NCI-H345 (cell line): ENCODE measurements at places on chromosomes 12 and 14.

- no peak for DNase-seq
Observed at GRCh38 chr14:61513986-61514830, 181.1 kb upstream of the HIF1A start.

DNA sequence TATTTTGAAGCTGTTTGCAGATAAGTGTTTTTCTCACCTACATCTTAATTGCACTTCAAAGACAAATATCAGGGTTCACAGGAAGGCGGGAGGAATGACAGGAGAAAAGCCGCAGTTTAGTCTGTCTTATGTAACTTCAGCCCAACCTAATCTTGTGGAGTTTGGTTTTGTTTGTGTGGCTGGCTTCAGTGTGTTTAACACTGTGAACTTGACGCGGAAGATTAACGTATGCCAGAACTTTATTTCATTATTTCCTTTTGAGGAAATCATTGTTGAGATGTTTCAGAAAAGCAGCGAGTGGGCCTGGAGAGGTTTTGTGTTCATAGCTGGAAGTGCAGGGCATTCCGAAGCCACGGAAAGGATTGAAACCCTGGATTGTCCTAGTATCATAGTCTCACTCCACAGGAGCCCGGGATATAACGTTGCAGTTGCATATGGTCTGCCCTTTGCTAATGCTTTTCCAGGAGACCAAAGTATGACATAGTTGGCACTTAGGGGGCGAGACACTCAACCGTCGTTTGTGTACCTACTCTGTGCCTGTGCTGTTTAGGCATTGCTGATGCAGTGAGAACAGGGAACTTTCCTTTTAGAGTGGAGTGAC lies 2.0 kb downstream of the PELI2 start:
- DNase-seq, result peak; percentile 19

DNA sequence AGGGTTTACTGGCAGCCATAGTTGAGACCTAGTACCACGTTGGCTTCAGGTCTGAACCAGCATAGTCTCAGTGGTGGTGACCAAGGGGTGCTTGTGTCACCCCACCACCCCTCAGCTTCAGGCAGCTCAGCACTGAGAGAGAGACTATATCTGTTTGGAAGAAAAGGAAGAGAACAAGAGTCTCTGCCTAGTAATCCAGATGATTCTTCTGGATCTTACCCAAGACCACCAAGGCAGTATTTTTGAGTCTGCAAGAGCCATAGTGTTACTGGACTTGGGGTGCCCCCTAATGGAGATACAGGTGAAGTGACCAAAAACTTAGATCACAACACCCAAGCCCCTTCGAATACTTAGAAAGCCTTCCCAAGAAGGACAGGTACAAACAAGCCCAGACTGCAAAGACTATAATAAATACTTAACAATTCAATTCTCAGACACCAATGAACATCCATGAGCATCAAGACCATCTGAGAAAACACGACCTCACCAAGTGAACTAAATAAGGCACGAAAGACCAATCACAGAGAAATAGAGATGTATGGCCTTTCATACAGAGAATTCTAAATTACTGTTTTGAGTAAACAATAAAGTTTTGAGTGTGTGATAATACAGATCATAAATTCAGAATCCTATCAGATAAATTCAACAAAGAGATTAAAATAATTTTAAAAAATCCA lies 107.0 kb downstream of the HELB start:
- DNase-seq, result no peak

- DNase-seq, result no peak
Observed at GRCh38 chr12:121165316-121165715, 32.6 kb downstream of the P2RX7 start.

DNA sequence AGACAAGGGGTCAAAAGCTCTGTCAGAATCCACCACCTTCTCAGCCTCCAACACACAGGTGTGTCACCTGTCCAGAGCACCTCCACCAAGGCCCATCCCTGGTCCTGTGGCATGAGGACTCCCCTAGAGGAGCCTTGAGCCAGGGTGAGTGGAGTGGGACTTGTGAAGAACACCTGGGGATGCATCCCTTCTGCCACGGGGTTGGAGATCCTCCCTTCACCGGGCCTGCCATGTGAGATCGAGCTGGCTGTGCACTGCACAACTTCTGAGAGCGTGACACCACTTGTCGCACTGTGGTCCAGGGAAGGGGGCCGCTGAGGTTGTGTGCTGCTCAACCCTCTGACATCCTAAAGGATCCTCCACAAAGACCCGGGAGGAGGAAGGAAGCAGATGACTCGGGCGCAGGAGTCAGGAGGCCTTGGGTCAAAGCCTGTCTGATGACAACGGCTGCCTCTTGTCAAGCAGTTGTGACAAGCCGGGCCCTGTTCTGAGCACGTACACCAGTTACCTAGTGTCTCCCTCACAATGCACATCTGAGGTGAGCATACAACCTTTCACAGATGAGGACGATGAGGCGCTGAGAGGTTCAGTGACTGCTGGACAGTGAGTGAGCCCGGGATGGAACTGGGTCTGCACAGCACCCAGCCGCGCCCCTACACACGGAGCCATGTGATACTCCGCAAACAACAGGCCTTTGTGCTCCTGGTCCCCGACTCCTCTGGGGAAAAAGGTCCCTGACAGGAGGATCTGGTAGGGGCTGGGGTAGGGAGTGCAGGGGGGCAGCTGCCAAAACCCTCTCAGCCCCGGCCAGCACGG lies 35.6 kb downstream of the CHGA start:
- peak; percentile 58 for DNase-seq

- no peak for DNase-seq
Observed at GRCh38 chr12:53983568-53983949, 1.4 kb upstream of the HOXC10 start.

DNA sequence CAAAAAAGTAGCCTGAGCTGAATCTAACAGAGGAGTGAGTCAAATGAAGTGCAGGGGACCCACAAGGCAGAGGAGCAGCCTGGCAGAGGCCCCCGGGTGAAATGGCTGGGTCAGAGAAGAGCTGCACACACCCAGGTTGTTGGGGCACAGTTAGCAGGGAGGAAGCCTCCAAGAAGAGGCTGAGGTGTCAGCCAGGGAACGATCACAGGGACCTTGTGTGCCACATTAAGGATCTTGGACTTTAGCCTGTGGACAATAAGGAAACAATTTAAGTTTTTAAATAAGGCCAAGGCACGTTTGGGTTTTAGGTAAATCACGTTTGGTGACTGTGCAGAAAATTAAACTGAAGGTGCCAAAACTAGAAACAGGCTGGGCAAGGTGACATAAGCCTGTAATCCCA lies 35.1 kb downstream of the OR10P1 start:
- DNase-seq, result no peak

DNA sequence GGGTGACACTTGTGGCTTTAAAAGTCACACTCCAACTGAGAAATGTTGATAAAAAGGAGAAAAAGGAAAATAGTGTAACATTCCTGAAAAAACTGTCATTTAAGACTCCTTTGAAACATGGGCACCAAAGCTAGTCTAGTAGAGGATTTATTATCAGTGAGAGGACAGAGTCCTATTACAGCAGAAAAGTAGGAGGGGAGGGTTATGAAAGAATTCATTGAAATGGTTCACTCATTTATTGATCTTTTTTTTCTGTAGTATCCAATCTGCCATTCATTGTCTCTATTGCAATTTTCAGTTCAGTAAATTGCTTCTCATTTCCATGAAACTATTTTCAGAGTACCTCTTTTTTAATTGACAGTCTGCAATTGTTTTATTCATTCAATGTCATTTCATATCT lies 25.4 kb downstream of the PPM1A start:
- DNase-seq, result no peak

DNA sequence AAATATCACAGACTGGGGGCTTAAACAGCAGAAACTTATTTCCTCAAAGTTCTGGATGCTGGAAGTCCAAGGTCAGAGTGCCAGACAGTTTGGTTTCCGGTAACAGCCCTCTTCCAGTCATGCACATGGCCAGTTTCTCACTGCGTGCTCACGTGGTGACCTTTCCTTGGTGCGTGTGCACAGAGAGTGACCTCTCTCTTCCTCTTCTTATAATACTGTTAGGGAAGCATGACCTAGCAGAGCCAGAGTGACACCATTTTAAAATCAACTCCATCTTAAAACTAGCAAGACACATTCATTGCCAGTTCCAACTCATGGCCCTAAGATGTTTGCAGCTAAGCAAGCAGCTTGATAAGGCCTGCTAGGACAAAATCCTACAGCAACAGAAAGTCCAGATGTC lies 221.5 kb upstream of the DAAM1 start:
- DNase-seq, result no peak

DNA sequence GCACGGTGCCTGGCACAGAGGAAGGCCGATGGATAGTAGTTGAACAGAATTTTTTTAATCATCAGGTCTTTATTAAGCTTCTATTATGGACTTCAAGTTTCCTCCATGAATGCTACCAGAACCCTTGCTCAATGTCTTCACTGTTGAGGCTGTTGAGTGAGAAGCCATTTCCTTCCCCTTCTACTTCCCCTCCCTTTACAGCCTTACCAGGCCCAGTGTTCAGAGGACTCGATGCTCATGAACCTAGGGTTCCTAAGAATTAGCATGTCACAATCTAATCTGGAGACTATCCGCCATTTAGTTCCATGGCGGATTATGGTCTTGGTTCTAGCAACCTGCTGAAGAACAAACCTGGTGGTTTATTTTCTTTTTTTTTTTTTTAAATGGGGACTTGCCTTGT lies 17.7 kb downstream of the ETV6 start:
- no peak for DNase-seq

DNA sequence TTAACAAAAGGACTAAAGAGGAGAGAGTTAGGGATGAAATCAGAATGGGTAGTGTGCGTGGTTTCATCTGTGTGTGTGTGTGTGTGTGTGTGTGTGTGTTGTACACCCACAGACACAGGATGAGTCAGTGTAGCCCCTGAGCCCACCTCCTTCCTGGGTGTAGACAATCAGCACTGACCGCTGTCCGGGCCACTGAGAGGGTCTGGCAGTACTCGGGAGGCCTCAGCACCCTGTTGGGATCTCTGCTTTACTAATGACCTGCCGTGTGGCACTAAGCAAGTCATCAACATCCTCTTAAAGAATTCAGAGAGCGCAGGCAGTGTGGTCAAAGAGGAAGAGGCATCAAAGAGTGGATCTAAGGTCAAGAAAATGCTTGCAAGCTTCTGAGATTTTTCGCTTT lies 112.6 kb downstream of the PRMT8 start:
- DNase-seq, result no peak

DNA sequence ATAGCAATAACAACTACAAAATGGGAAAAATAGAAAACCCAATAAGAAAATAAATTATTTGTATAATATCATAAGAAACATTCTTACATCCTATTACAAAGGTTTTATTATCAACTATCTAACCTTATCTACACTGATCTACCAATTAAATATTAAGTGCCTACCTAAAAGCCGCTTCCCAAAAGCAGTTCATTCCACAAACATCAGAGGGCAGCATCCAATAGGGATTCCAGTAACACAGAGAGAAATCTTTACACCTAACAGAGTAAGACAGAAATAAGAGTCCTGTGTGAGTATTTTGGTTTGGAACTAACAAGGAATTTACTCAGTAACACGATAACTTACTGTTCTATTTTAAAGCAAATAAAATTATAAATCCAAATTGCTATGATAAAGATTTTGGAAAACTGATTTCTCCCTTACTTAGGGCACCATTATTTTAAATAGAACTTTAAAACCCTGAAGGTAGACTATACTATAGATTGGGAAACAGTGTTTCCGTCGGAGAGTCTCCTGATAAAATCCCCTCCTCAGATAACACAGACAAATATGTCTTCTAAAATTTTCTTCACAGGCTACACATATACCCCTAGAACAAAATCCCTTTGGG lies 15.0 kb downstream of the GXYLT1 start:
- peak; percentile 5 for DNase-seq

GRCh38 chr12:123105211-123105826 lies 45.6 kb downstream of the PITPNM2 start:
- peak; percentile 94 for DNase-seq

DNA sequence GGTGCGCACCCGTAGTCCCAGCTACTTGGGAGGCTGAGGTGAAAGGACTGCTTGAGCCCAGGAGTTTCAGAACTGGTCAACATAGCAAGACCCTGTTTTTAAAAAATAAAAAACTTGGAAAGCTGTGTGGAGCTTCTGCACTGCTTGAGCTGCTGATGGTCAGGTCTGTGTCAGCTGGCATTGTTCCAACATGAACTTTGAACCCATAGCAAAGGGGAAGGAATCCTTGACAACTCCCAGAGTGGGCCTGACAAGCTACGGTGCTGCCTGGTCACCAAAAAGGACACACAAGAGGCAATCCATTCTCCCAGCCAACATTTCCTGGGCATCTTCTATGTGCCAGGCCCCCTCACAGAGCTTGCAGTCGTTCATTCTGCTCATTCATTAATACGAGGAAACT lies 16.4 kb upstream of the LTBP2 start:
- DNase-seq, result no peak

- DNase-seq, result no peak
Observed at GRCh38 chr14:91755570-91756295, 23.8 kb upstream of the CATSPERB start.

GRCh38 chr12:49866859-49867569 lies 24.1 kb upstream of the BCDIN3D start:
- peak; percentile 6 for DNase-seq

DNA sequence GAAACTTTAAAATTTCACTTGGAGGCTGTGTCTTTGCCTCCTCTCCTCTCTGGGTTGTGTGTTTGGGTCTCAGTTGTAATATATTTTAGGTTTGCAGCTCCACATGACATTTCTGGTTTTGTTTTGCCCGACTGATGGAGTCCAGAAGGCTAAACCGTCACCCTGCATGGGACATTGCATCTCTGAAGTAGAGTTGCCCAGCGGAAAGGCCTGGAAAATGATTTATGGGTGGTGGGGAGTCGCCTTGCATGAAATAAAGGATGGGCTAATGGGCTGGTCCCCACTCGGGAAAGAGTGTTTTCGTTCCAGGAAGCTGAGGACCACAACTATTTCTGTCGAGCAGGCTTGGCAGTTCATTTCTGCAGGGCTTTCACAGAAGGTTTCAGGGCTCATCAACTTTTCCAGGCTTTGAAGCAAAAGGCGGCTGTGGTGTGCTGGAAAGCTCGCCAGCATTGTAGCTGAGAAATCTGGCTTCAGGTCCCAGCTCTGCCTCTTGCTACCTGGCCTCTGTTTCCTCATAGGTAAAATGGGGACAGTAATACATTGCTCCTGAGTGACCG lies 74.8 kb upstream of the GSC start:
- DNase-seq, result no peak

GRCh38 chr12:118645219-118645618 lies 268.9 kb downstream of the SUDS3 start:
- DNase-seq, result no peak

GRCh38 chr12:128682548-128683275 lies 141.0 kb downstream of the SLC15A4 start:
- DNase-seq, result no peak

DNA sequence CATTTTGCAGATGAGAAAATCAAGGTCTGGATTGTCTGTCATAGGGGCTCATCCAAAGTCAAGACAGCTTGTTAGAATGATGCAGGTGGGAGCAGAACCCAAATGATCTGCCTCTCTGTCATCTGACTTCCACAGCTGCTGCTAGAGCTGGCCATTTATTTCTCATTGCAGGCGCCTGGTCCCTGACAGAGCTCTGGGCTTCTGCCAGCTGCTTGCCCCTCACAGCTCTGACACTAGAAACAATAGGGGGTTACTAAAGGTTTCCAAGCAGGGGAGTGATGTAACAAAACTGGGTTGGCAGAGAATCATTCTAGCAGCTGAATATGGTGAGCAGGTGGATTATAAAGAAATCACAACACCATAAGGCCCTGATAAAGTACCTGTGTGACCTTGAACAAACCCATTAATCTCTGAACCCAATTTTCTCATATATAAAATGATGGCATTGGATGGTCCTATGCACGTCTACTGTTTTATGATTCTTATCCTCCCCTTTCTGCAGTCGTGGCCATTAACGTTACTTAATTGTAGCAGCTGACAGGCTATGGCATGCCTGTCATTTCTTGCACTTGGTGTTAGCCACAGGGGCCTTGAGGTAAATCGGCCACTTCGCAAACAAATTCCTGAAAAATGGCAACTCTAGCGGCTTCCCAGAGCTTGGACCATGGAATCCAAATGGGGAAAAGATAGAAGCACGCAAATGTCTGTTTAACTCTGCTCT lies 134.6 kb downstream of the RMST start:
- peak; percentile 92 for DNase-seq
